ENCODE measurements at places on chromosomes 13 and 19.

- DNase-seq, result no peak
These were observed 5.9 kb downstream of the B3GNT8 start for GRCh38 chr19:41421314-41421713.

DNA sequence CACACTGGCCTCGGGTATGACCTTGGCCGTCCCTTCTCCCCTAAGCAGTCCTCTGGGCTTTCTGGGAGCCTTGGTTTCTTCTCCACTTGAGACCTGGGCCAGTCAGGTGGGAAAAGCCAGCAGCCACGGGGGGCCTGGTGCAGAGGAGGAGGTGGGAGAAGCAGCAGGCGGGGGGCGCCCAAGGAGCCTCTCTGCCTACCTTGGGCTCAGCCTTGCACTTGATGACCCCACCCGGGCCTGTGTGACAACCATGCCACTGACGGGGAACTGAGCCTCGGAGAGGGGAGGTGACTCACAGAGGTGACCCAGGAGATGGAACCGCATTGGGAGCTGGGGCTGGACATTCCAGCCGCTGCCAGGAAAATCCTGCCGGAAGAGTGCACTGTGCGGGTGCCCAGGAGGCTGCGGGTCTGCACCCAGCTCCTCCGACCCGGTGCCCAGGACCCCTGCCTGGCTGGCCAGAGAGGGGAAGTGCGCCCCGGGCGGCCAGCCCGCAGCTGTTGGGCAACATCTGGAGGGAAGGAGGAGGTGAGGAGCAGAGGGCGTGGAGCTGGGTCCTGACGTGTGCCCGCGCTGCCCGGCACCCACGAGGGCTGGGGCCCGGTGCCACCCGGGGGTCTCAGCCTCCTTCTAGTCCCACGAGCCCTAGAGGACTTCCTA lies 23.4 kb upstream of the SLC7A10 start:
- no peak for DNase-seq

- no peak for DNase-seq
These were observed 6.5 kb downstream of the BRME1 start for GRCh38 chr19:13899393-13899792.

- DNase-seq, result no peak
These were observed 16.1 kb downstream of the ADAT3 start for GRCh38 chr19:1921326-1921725.

DNA sequence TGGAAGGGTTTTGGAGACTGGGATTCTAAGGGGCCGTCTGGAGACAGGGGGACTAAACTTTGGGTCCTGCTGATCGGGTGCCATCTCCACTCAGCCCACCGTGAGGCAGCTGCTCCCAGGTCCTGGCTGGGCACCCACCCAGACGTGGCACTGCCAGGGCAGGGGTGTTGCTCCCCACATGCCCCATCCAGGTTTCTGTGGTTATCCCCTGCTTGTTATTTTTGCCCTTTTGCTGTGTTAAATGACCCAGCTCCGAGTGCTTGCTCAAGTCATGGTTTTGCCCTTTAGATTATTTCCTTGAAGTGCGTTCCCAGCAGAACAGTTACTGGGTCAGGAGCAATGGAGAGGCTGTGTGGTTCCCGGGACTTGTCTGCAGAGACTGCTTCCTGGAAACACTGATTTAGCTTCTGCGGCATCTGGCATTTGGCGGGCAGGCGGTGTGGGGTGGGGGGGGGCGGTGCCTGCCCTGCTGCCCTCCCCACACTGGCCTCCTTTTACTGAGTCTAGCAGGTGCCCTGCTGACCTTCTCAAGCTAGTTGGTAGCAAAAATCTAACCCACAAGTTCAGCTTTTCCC lies 1.9 kb downstream of the RAB11B start:
- no peak for DNase-seq

GRCh38 chr19:2186071-2186846 lies 22.5 kb downstream of the DOT1L start:
- no peak for DNase-seq
